Activated T-cell treated with anti-CD3 and anti-CD28 coated beads, Interleukin-2, amount 50 U/mL, for 24 hours (primary cell): ENCODE measurements at places on chromosomes 12 and 14.

DNA sequence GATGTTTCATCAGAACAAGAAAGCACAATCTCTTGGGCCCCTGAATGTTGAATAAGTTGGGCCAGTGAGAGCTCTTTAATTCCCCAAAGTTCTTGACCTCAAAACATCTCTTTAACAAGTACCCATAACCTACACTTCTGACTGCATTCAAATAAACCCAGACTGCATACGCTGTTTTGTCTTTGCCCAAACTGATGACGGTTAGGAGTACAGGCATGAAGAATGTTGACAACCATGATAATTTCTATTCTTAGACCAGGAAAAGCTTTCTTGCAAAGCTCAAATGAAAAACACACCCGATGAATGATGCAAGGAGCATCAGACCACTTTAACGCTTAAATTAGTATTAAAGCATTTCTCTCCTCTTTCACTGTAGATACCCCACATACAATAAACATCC lies 11.7 kb upstream of the RAB3IP start:
- DNase-seq, result no peak

- no peak for DNase-seq
Measured at GRCh38 chr12:31235868-31236395, 90.0 kb downstream of the SINHCAF start.

- DNase-seq, result no peak
Measured at GRCh38 chr12:40614923-40615322, 77.3 kb upstream of the CNTN1 start.

- DNase-seq, result no peak
Measured at GRCh38 chr14:31544816-31545215, 16.4 kb upstream of the NUBPL start.

DNA sequence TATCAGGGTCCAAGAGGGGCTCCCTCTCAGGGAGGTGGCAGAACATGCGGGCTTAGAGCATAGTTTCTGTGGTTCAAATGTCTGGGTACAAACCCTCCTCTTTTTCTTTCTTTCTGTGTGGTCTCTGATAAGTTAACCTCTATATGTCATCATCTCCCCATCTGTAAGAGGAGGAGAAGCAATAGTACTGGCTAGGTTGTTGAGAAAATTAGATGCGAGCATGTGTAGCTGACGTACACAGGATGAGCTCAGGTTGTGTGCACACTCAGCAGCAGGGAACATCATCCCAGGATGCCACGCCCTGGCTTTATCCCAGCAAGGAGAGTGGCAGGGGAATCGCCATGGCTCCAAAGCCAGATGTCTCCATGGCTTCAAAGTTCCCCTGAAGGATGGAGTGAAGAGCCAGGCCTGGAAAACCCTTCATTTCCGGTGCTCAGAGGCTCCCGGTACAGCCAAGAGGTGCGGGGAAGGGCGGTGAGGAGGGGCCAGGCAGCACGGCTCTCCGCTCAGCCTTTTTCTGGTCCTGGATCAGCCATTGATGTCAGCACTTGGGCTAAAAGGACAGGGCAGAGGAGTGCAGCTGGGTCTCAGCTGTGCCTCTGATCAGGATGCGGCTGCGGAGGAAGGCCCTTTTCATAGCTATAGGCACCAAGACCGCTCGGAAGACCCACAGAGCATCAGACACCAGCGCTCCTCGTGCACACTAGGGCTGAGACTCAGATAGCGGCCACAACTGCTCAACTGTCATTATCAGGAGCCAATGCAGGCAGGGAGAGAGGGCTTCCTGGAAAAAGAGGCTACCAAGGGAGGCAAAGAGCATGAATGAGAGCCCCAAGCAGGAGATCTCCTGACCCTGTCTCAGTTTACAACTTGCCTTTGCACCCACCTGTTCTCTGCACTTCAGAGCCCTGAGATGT lies 41.5 kb downstream of the ARL6IP4 start:
- DNase-seq, result no peak

DNA sequence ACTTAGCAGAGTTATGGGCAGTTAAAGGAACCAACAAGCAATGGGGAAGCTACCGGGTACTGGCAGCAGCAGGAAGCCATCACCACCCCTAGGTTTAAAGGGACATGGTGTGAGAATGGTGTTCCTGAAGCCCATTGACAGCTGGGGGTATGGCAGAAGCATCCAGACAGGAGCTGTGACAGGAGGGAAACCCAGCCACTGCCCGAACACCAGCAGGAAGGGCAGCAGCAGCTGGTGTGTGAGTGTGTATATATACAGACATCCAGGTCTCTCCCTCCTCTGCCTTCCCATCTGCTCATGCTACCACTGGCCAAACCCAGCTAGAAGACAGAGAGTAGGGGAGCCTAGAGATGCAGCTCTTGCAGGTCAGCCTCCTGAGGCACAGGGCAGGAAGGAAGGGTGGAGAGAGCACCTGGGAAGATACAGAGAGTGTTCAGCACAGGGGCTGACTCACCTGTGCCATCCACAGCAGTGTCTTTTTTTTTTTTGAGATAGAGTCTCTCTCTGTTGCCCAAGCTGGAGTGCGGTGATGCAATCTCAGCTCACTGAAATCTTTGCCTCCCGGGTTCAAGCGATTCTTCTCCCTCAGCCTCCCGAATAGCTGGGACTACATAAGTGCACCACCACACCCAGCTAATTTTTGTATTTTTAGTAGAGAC lies 9.2 kb upstream of the ADCK1 start:
- no peak for DNase-seq

DNA sequence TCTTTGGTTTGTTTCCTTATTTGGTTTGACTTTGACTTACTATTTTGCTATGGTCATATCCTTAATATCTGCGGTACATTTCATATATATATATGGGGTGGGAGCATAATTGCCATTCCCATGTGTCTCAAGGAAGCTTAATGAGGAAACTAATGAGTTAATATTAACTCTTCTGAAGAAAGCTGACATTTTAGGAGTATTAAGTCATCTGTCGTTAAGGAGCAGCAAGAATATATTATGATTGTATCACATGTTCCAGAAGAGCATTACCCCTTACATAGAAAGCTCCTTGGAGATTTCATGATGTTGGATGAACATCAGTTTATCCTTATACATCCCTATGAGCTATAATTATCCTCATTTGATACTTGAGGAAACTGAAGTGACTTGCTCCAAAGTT lies 15.6 kb downstream of the DYRK2 start:
- DNase-seq, result no peak

DNA sequence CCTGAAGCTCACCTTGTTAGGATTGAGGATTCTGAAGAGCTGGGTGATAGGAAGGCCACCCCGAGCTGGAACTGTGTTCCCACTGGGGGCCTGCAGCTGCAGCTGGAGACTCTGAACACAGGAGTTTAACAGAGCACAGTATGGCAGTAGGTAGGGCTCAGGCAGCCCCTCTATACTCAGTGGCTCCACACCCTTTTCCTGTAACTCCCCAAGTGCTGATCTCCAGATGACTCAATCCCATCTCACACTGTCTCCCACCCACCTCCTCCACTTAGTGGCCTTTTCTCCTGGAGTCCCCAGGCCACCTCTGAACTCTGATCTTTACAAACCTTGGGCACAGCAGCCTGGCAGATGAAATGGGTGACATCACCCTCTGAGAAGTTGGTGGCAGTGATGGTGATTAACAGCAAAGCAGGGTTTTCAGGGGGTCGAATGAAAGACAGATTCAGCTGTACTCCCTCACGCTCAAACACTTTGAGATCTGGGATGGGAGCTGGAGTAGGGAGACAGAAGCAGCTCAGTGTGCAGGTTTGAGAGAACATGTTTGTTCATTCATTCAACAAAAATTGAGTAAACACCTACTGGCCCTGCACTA lies 4.0 kb downstream of the THTPA start:
- no peak for DNase-seq

- no peak for DNase-seq
Measured at GRCh38 chr14:67517083-67517482, 16.0 kb upstream of the PLEKHH1 start.

DNA sequence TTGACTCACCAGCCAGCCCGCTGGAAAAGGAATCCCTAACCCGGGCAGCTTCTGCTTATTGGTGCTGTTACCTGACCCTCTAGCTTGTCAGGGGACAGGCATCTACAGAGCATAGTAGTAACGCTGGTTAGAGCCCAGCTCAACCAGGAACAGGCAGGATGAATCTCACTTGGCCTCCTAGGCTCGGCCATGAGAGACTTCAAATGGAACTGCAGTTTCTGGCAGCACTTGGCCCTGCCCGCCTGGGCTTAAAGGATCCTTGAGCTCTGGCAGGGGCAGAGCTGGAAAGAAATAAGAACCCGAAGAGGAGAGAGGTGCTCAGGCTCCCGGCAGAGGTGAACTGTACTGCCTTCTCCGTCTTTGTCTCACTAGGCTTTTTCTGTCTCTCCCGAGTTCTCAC lies 2.3 kb upstream of the LHX5 start:
- DNase-seq, result no peak

DNA sequence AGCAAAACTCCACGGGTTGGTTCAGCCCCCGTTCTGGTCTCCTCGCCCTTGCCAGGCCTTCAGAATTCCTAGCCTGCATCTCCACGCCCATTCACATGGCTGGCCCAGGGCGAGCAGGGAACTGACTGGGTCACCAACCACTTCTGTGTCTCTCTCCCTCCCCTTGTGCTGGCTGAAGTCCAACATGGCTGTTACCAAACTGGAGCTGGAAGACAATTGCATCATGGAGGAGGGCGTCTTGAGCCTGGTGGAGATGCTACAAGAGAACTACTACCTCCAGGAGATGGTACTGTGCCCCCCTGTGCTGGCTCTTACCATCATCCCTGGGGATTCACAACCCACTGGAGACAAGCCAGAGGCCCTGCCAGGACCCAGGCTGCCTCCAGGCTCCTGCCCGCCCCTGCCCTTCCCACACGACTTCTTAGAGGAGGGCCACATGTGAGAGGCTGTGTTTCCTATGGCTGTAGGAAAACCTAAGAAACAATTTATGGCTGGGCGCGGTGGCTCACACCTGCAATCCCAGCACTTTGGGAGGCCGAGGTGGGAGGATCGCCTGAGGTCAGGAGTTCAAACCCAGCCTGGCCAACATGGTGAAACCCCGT lies 9.9 kb downstream of the LRRC74A start:
- no peak for DNase-seq

- DNase-seq, result no peak
Measured at GRCh38 chr14:77221241-77221871, 39.8 kb downstream of the TMEM63C start.

DNA sequence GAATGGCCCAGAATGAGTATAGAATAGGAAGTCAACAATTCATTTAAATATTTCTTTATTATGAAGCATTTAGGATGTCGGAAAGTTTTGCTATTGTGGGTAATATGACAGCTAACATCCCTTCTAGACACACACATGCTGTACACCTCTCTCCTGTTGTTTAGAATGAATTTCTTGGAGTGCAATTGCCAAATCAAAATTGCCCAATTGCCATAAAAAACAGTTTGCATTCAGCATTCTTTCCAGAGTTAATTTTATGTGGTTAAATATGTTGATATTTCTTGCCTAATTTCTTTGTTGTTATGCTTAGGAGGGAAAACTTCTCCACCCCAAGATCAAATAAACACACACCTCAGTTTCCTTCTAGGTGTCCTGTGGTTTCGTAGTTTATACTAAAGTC lies 16.9 kb upstream of the SMCO2 start:
- DNase-seq, result no peak

- DNase-seq, result no peak
Measured at GRCh38 chr12:14514946-14515345, 52.7 kb downstream of the PLBD1 start.
